ENCODE measurements at places on chromosomes 3 and 15.
A peak's percentile ranks its signal among the peaks of the same experiment; 100 is the strongest.

DNA sequence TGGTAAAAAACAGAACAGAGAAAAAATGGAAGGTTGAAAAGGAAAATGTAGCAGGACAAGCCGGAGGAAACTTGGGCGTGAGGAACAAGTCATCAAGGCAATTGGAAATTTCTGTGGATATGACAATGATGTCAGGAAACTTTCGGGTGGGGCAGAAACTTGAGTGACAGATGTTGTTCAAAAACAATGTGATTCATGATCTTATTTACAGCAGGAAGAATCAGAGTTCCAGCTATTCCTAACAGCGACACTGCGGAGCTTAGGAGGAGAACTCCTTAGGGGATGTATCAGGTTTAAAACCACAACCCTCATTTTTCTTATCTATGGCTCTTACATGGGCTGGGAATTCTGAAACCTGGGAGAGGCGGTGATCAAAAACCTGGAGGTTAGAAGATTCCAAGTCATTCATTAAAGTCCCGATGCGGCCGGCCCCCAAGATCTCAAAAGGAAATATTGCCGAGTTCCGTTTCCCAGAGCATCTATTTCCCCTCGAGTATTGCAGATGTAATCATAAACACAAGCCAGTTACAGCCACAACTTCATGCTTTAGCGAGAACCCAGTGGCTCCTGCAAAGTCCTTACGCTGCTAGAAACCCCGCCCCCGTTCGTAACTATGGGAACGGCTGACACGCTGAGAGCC lies 659 bp upstream of the ARRDC4 start:
- no peak for DNase-seq

- no peak for DNase-seq
Measured at GRCh38 chr3:170038434-170039110, 777 bp downstream of the GPR160 start.

GRCh38 chr15:77335298-77335697 lies 84.6 kb downstream of the PEAK1 start:
- DNase-seq, result no peak

GRCh38 chr15:25544076-25544475 lies 105.3 kb upstream of the UBE3A start:
- no peak for DNase-seq

DNA sequence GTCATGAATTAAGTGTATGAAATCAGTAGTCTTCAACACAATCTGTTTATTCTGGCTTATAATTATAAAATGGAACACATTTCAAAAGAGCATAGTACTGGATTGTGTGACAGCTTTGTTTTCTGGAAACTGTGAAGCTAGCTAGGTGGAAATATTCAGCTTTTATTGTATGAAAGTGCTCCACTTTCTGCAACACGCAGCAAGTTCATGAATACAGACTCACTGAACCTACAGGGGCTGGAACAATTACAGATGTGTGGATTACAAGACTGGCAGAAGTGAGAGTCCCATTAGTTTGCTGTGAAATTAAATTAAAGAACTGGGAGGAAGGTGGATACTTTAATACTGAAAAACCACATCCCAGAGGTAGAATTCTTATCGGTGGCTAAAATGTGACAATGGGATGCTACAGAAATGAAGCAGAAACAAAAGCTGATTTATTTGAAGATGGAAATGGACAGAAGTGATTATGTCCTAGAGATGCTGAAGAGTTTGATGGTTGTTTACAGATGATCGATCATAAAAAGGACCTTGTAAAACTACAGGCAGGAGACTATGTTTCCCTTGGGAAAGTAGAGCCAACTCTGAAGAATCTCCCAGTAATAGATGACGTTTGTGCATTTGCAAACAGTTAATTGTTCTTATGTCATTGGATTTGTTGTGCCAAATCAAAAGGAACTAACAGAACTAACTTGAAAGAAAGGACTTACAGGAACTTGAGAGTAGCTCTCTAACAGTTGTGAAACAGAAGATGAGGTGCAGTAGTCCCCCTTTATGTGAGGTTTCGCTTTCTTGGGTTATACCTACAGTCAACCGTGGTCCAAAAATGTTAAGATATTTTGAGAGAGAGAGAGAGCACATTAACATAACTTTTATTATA lies 15.7 kb downstream of the TF start:
- no peak for DNase-seq

- DNase-seq, result no peak
Measured at GRCh38 chr3:31621314-31621713, 88.6 kb downstream of the STT3B start.

DNA sequence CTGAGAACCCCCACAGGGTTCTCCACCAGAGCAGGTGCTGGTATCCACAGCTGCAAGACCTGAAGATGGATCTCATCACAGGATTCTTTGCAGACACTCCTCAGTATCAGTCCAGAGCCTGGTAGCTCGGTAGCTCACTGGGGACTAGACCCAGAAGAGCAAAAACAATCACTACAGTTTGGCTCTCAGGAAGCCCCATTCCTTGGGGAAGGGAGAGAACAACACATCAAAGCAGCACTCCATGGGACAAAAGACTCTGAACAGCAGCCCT lies 22.2 kb downstream of the STRIT1 start:
- DNase-seq, result no peak

- peak; percentile 33 for DNase-seq
Measured at GRCh38 chr15:35925275-35926006, 379.5 kb upstream of the DPH6 start.

GRCh38 chr3:8492744-8493511 lies 8.7 kb upstream of the LMCD1 start:
- DNase-seq, result no peak

DNA sequence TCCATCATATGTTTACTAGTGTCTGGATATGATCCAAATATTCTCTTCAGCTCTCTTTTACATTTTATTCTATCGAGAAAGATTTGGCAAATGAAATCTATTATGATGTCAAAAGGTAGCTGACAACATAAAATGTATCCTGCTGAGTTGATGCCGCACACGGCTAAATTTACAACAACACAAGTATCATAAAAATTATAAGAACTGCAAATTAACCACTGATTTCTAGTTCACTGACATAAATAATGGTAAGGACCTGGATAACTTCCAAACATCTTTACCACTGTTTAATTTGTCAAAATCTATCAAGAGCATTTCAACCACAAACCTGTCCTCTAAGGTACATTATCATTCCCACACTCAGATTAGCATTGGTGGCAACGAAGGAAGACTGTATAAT lies 244.5 kb downstream of the FOXP1 start:
- DNase-seq, result no peak

DNA sequence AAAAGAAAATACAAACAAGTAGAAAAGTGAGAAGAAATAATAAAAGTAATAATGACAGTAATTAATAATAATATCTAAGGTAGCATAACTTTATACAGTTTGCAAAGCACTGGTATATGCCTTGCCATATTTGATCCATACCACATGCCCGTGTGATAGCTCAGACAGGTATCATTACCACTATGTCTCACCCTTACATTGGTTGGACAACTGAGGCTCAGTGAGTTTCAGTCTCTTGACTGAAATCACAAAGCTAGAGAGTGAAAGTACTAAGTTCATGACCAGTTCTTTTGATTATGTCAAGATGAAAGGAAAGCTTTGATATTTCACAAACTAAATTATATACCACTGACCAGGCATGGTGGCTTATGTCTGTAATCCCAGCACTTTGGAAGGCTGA lies 408.9 kb downstream of the GAP43 start:
- DNase-seq, result no peak

DNA sequence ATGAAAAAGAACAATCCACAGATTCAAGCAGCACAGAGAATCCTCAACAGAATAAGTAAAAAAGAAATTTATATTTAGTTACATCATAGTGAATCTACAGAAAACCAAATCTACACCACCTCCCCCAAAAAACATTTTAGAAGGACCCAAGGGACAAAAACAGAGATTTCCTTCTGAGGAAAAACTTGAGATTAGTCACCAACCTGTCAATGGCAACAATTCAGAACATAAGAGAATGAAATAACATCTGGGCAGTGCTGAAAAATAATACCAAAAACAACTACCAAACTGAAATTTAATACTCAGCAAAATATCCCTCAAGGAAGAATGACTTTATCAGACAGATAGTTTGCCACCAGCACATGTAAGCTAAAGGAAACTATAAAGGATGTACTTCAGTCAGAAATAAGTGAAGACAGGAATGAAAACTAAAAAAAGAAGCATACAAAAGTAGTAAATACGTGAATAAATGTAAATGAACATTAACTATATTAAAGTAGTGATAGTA lies 260.7 kb downstream of the ULK4 start:
- DNase-seq, result no peak

- no peak for DNase-seq
Measured at GRCh38 chr15:95346721-95347475, 983.6 kb upstream of the NR2F2 start.

DNA sequence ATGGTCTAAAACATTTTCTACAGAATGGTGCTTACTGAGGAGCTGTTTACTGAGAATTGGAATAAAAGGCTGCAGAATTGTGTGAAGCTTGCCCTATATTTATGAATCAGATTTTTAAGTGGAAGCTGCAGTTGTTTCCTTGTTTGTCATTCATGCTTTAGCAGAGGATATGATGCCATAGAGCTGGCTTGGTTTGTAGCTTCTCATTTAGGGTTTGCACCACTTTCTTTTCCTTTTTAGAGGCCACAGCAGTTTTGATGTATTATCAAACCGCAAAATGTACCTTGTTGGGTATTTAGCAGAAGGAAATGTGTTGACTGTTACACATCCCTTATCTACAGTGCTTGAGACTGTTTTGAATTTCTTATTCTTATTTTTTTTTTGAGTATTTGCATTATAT lies 66.2 kb downstream of the RASA2 start:
- DNase-seq, result no peak

DNA sequence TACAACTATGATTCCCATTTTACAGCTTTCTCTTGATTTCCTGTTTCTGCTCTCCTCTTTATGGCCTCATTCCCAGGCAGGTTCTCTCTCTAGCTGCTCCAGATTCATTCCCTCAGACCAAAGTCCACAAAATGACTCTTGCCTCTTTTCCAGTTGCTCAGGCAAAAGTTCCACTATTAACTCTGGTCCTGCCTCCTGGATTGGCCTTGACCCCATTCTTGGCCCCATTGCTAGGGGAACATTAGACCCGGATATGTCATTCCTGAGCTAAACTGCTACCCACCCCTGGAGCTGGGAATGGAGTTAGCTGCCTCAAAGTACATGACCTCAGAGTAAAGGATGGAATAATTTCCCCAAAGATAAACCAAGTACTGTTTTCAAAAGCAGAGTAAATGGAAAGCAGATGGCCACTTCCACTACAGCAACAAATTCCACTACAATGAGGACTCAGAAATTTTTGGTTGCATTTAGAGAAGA lies 73.0 kb upstream of the GAP43 start:
- no peak for DNase-seq

DNA sequence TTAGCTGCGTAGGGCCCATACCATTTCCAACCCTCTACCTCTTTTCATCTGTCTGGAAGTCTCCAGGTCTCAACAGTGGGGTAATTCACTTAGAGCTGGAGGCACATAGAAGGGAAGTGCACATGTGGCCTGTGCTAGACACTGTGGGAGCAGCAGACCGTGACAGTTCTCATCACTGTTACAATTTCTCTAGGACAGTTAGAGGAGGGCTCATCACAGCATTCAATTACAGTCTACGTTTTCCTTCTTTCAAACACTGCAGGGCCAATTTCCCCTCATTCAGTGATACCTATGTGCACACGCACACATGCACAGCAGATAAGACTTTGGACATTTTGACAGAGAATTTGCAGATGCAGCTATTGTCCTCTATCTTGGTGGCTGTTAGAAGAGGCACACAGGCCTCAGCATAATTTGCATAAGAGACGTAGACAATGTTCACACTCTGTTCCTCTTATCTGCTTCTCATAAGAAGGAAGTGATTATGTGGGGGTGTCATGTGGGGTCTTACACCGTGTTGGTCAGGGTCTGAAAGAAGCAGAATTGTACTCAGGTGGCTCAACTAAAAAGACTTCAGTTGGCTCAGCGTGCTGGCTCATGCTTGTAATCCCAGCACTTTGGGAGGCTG lies 12.6 kb upstream of the HRG start:
- DNase-seq, result no peak

- DNase-seq, result no peak
Measured at GRCh38 chr15:60299452-60300047, 98.2 kb downstream of the ANXA2 start.

DNA sequence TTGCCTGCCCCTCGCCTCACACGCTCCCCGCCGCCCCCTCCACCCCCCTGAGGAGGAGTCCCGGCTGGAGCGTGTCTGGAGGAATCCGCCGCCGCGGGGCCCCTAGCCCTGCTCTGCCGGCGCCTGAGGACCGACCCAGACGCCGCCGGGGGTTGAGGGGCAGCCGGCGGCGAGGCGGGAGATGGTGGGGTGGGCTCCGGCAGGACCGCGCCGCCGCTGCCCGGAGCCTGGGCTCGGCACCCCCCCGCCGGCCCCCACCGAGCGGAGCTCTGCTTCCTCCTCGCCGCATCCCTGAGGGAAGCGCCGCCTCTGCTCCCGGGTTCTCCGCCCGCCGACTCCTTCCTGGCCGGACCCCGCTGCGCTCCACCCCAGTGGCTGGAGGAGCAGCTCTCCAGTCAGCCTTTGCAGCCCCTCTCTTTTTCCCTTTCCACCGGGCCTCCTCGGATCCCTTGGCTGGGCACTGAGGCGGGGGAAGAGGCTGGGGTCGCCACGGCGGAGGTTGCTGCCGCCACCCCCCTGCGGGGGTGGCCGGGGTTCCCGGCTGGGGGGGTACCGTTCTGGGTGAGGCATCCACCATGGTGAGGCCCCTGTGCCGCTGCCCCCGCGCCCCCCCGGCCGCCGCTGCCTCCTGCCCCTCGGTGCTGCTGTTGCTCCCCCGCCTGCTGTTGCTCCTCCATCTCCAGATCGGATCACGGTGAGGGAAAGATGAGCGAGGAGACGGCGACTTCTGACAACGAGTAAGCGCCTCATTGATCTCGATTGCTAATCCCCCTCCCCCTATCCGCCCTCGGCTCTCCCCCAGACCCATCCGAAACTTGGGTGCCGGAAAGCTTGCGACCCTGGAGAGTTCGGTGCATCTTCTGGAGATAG lies at the start of gene SPRED1:
TSS of gene SPRED1 (plus strand) at position 356 of the 870 bp plus-strand sequence. CDS start at position 706, 350 bp downstream.
- peak; percentile 63 for DNase-seq

GRCh38 chr15:82921242-82921641 lies 31.3 kb downstream of the HOMER2 start:
- no peak for DNase-seq

GRCh38 chr15:29090617-29091466 lies 178.8 kb downstream of the NSMCE3 start:
- DNase-seq, result no peak

- DNase-seq, result peak; percentile 37
Measured at GRCh38 chr3:189967254-189967865, 153.3 kb downstream of the P3H2 start.

- DNase-seq, result no peak
Measured at GRCh38 chr15:90838139-90838538, 30.2 kb upstream of the FURIN start.
